Stomach (tissue), 19 donors: ENCODE measurements at places on chromosomes 3 and 15. TPM values are rescaled to one million over a fixed set of nuclear protein-coding genes. Genes with fewer than 3 reads are reported as not detected.

DNA sequence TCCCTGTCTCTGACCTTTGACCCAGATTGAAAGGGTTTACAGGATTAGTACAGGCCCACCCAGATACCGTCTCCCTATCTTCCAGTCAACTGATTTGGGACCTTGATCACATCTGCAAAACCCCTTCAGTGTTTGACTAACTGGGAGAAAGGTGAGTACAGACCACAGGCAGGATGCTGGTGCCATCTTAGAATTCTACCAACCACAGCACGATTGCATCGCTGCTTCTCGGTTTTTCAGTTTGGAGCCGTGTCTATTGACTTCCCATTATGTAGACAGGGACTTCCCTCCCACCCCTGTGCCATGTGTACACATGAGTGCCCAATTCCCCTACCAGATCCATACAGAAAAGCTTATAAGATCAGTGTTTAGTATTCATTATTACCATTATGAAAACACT, 6.6 kb upstream of the KLF13 start:
- DNase-seq, result no peak

DNA sequence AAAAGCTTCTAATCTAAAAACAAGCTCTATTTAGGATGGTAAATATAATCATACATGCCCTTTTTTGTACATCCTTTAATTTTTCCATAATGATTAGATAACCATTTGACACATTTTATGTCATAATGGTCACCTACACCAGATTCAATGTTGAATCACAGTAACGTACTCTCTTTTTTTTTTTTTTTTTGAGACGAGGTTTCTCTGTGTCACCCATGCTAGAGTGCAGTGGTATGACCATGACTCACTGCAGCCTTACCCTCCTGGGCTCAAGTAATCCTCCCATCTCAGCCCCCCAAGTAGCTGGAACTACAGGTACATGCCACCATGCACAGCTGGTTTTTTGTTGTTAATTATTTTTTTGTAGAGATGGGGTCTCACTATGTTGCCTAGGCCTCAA, 49.2 kb downstream of the PROS1 start:
- DNase-seq, result no peak

The FYTTD1 gene
- total RNA-seq, result 29.6 TPM

The MOBP gene
- 0.92 TPM for total RNA-seq
